ENCODE measurements at places on chromosomes 2 and 18.

GRCh38 chr2:62578803-62579640, 73.0 kb upstream of the TMEM17 start:
- peak; percentile 80 for DNase-seq

DNA sequence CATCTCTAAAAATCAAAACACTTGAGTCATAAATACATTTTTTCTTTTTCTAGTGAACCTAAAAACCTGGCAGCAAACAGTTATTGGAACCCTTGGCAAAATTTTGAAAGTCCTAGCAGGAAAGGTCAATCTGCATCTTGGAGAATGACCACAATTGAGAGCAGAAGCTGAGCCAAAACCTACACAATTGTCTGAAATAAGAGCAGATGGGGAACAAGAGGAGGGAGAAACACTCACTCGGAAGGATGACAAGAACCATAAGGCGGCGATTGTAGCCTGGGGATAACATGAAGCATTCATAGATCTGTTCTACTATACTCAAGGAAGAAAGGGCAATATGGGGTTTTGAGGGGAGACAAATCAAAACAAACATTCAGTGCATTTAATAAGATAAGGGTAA, 117.0 kb downstream of the CHN1 start:
- DNase-seq, result no peak

DNA sequence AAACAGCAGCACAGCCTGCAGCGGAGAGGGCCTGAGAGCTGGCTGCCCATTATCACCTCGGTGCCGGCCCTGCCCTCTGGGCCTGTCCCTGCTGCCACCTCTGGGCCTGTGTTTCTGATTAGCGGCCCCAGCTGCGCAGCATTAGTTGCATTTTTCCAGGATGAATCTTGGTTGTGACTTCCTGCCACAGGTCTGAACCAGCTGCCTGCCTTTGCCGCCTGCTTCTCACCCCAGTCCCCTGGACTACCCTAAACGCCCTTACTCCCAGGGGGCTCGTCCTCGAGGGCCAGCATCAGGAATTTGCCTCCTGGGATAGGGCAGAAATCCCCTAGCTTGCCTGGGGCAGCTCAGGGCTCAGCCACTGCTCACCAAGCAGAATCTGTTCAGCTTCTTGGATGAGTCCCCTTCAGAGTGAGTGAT, 342.8 kb downstream of the DYSF start:
- peak; percentile 71 for DNase-seq

- DNase-seq, result peak; percentile 42
These were observed 93.1 kb downstream of the MBP start for GRCh38 chr18:77039196-77040130.

DNA sequence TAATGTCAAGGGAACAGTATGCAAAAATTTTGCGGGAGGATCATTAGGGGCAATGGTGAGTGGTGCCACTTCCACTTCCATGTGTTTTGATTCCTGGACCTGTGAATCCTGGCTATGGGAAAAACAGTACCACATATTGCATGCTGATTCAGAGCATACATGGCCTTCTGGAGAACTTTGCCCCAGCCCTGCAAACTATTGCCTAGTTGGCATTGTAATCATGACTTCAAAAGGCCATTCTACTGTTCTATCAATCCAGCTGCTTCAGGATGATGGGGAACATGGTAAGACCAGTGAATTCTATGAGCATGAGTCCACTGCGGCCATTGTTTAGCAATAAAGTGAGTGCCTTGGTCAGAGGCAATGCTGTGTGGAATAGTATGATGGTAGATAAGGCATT, 75.3 kb upstream of the ZC3H15 start:
- DNase-seq, result no peak

GRCh38 chr2:207403950-207404349, 125.8 kb upstream of the CREB1 start:
- no peak for DNase-seq

- peak; percentile 49 for DNase-seq
These were observed 101.3 kb downstream of the LOXHD1 start for GRCh38 chr18:46555724-46556123.

- DNase-seq, result no peak
These were observed 181.7 kb upstream of the VRK2 start for GRCh38 chr2:57864926-57865325.

DNA sequence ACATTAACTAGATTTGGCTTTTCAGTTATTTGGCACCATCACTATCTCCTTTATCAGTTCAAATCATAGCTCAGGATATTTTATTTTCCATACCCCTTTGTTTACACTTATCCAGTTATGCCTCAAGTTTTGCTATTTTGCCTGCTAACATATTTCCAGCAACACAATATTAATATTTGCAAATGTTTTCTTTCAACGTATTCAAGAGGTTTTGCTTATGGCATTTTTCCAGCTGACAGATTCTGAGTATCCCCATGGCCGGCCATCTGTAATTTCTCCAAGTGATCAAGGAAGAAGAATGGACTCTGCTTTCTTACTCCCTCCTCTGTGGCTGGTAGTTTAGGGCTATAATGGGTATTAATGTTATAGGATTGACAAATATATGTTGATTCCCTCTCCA, 49.4 kb downstream of the RND3 start:
- DNase-seq, result no peak

DNA sequence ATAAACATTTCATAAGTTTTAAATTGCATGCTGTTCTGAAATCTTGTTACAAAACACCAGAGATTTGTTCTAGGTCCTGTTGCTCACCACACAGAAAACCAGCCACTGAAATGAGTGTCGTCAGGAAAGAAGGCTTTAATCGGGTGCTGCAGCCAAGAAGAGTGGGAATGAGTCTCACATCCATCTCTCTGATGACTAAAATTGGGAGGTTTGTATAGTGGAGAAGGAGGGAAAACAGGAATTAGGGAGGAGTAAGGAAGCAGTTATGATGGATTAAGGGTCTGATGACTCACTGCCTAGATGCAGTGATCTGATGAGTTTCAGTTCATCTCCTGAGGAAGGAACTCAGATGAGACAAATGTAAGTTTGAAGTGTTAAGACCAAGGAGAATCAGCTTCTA, 42.1 kb upstream of the GPR39 start:
- peak; percentile 71 for DNase-seq

Data from ELR (cell line).